ENCODE measurements at places on chromosomes 13 and 19. TPM values are rescaled to one million over a fixed set of nuclear protein-coding genes. Genes with fewer than 3 reads are reported as not detected.
A peak's percentile ranks its signal among the peaks of the same experiment; 100 is the strongest.

DNA sequence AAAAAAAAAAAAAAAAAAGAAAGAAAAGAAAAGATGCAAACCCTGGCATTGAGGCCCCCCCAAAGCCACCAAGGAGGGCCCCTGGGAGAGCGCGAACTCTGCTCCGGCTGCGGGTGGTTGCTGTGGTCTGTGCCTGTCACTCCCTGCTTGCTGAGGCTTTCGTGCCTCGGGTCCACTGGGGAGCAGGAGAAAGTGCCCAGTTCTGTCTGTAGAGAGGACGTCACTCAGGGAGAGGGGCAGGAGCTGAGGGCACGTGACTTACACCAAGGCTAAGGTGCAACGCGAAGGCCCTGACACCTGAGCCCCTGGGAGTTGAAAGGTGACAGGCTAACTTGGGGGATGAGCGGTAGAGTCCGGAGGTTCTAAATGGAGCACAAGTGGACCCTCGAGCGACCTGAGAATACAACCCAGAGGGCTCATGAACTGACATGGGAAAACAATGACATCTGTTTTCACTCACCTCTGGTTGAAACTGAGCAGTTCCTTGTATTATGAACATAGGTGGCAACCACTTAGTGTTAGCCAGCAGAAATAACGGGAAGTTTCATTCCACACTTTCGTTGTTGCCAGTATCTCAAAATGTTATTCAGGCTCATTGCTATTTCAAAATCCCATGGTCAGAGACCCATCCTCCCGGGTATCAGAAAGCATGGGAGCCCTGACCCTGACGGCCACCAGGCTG is 69.2 kb upstream of the TM9SF2 start:
- no peak for DNase-seq

The B3GNT3 gene
- not detected for total RNA-seq

The MFSD12 gene
- total RNA-seq = 104 TPM

The ASPDH gene
- total RNA-seq = not detected

- no peak for DNase-seq
Observed at GRCh38 chr19:54967611-54968010, 1.4 kb downstream of the NLRP2 start.

DNA sequence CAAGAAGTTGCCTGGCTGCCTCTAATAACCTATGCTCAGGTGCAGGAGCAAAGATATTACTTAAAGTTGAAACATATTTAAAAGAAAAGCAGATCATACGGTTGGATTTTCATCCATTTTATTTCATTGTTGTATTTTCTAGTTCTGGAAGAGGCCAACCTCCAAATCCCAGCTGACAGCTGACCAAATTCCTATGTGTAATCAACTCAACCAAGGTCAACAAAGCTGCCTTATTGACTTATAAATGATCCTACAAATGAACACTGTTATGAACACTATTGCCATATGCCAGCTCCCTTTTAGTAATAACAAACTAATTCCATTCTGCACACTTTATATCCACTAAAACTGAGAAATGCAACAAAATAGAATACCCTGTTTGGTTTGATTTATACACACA is 1537.4 kb downstream of the SLITRK1 start:
- DNase-seq = no peak

DNA sequence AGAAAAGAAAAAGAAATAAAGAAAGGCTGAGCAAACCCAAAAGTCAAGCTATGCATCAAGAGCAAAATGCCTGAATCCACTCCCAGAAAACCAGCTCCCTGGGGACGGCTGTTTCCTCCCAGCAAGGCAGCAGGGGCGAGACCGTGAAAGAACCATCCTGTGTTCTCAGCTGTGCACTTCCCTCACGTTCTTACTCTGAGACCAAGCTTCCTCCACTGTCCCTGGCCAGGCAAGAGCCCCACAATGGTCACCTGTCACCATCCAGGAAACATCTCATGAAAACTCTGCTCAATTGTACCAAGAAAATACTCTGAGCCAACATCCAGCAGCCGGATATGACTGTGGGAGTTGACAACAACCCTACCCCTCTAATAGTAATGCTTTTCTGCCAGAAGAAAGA is 22.9 kb downstream of the RAB20 start:
- peak; percentile 81 for DNase-seq

- DNase-seq = no peak
Observed at GRCh38 chr13:30292325-30292724, 15.0 kb downstream of the KATNAL1 start.

DNA sequence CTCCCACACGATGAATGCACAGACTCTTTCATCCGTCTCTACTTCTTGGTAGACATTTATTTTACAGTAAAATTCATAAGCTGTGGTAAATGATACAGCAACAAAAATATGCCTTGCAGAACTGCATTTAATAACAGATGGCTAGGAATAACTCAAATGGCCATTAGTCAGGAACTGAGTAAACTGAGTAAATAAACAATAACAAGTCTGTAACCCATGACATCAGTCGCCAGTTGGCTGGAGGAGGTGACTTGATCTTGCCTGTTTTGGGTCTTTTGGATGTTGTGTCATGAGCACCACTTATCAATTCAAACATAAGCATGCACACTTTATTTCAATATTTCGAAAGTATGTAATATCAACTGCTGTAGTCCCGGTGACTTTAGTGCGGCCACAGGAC is 632.6 kb upstream of the ARGLU1 start:
- no peak for DNase-seq

The DLL3 gene
- not detected for total RNA-seq

DNA sequence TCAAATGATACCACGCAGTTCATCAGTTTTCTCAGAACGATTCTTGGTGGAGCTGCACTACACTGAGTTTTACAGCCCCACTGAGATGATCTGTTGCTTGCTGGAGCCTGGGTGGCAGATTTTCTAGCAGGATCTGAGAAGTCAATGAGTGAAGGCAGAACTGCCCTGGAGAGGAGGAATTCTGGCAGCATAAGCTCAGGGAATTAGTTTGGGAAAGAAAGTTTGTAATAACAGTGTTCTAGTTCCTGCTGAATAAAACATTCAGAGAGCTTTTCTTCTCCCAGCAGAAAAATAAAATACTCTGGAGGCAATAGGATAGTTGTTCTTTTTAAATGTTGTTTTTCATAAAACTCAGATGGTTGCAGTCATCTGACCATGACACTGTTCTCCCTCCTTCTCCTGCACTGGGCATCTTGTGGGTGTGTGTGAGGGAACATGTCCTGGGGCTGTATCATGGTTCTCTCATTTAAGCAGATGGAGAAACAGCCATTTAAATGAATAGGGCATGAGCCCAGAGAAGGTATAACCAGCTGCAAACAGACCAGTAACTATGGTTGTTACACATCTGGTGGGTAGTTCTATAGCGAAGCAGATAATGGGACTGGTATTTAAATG is 29.6 kb downstream of the OLFM4 start:
- DNase-seq = no peak

DNA sequence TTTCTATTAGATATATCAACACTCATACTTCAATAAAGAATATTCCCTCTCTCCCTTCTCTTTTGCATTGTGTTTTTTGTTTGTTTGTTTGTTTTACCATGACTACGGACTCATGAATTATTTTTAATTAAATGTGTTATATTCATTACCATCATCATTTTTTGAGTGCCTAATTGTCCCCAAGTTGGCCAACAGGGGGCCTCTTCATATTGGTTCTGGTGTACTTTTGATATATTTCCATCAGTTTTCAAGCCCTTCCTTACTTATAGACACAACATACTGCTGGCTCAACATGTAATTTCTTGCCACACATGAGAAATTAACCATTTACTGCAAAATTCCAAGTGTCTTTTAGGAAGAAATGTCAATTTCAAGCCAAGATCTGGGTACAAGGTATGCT is 54.5 kb upstream of the GPC6 start:
- no peak for DNase-seq

DNA sequence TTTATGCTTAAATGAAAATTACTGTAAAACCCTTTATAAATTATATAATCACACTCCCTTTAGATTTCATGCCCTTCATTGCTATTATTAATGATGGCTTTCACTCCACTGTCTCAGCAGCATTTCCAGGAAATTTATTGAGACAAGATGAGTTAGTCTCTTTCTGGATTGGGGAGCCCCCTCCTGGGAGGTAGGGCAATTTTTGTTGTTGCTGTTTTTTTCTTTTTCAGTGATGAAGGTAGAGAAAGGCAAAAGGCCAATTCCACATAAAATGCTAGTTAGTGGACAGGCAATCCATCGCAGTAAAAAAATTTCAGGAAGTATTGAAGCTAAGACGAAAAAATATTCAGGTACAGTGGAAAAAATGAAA is 80.2 kb downstream of the TEX26 start:
- DNase-seq = peak; percentile 64

DNA sequence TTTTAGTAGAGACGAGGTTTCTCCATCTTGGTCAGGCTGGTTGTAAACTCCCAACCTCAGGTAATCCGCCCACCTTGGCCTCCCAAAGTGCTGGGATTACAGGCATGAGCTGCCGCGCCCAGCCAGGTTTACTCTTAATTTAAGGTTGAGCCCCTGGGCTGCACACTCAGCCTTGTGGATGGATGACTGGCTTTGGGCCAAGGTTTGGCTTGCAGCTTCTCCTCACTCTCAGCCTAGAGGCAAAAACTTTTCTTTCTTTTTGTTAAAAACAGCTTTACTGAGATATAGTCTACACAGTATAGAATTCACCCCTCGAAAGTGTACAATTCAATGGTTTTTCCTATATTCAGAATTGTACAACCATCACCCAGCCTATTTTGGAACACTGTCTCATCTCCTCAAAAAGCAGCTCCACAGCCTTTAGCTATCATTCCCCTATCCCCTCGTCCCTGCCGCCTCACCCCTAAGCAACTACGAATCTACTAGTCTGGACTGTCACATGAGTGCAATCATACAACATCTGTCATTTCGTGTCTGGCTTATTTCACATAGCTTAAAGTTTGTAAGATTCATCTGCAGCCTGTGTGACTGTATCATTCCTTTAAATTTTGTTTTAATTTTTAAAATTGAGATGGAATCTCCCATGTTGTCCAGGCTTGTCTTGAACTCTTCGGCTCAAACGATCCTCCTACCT is 14.5 kb upstream of the TSPAN16 start:
- no peak for DNase-seq

DNA sequence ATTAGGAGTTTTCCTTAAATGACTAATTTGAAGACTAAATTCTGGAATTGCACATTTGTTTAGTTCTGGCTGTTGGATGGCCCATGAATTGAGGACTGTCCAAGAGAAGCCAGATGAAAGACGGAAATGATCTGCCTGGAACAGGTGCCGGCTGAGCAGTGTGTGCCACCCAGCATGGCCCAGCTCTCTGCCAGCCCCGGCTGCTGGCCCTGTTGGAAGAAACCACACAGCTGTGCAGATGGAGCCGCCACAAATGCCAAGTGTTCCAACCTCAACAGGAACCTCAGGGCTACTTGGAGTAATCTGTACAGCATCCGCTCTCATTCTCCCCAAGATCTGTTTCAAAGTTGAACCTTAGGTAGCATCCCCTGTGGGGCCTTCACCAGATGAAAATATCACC is 67.0 kb upstream of the STARD13 start:
- no peak for DNase-seq

The TLE2 gene
- total RNA-seq = 5.1 TPM

DNA sequence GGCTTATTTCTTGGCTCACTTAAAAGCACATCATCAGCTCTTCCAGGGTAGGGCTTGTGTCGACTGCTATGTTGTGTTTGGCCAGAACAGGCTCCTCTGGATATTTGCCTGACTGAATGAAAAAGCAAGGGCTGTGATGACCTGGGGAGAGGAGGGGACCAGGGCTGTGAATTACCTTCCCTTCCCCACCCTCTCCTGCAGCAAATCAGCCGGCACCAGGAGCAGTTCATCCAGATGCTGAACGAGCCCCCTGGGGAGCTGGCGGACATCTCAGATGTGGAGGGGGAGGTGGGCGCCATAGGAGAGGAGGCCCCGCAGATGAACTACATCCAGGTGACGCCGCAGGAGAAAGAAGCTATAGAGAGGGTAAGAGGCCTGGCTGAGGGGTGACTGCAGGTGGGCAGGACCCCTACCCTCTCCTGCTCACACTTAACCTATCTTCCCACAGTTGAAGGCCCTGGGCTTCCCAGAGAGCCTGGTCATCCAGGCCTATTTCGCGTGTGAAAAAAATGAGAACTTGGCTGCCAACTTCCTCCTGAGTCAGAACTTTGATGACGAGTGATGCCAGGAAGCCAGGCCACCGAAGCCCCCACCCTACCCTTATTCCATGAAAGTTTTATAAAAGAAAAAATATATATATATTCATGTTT is 4.4 kb downstream of the GADD45GIP1 start:
- DNase-seq = peak; percentile 97

- DNase-seq = no peak
Observed at GRCh38 chr13:69935043-69935442, 172.6 kb upstream of the ATXN8OS start.

GRCh38 chr19:6743714-6744380 is 4.4 kb downstream of the TRIP10 start:
- DNase-seq = peak; percentile 48

- DNase-seq = peak; percentile 70
Observed at GRCh38 chr19:2867025-2867991, at the start of gene ZNF556. TSS of gene ZNF556 (plus strand) at chr19:2867335. CDS start at chr19:2867422, 87 bp downstream.

The C13orf46 gene
- 0.36 TPM for total RNA-seq

- DNase-seq = no peak
Observed at GRCh38 chr13:78770601-78771000, 111.6 kb upstream of the OBI1 start.

DNA sequence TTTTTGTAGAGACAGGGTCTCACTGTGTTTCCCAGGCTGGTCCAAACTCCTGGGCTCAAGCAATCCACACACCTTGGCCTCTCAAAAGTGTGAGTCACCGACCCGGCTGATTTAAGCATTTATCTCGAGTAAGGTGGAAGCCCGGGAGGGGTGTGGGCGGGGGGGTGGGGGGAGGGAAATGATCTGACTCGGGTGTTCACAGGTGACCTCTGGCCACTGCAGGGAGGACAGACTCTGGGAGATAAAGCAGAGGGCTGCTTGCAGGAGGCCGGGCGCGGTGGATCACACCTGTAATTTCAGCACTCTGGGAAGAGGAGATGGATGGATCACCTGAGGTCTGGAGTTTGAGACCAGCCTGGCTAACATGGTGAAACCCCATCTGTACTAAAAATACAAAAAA is 7.9 kb downstream of the DENND1C start:
- no peak for DNase-seq

DNA sequence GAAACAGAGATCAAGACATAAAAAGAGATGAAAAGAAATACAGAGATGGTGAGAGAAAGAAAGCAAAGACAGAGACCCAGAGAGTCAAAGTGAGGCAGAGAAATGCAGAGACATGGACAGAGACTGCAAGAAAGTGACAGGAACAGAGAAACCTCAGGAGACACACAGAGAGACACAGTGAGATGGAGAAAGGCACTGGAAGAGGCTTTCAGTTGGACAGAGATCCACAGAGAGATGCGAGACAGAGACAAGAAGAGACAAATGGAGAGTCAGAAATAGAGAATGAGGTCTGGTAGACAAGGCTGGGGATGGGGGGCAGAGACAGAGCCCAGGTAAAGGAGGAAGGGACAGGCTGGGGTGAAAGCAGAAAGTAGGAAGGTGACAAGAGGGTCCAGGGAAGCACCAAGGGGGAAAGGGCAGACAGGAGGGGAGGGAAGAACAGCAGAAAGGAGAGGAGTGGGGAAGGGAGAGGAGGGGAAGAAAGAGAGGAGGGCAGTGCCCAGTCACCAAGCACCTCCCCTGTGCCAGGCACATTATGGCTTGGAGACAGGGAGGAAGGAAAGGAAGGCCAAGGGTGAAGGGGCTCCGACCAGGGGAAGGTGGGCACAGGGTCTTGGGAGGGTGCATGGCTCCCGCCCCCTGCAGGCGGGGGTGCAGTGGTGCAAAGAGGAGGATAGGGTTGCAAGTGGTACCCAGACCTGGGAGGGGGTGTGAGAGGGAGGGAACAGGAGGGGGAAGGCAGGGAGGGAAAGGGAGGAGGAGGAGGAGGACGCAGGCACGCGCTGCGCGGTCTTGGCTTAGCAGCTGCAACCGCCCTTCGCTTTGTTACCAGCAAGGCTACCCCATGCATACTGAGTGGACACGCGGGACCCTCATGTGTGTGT is 38.4 kb downstream of the DEDD2 start:
- DNase-seq = no peak

Data from osteoblast (primary cell).